ENCODE measurements at places on chromosomes 1 and 21.

GRCh38 chr1:55987491-55988249, 591.7 kb downstream of the PLPP3 start:
- DNase-seq: no peak

DNA sequence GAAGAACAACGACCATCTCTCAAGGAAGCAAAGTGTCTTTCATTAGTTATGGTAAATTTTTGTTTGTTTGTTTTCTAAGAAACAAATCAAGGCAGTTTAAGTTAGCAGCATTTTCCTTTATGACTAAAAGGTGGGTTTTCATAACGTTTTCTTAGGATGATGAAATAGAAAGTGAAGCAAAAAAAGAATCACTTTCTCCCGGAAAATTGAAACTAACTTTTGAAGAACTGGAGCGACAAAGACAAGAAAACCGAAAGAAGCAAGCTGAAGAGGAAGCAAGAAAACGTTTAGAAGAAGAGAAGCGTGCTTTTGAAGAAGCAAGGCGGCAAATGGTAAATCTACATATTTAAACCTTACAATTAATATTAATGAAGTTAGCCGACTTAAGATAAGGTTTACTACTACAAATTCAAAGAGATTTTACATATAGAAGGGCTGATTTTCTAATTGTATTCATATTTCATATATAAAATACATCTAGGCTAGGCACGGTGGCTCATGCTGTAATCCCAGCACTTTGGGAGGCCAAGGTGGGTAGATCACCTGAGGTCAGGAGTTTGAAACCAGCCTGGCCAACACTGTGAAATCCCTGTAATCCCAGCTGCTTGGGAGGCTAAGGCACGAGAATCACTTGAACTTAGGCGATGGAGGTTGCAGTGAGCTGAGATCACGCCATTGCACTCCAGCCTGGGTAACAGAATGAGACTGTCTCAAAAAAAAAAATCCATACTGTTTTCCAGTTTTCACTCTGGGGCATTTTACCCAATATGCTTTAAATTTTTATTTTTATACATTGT, 38.3 kb downstream of the NEXN start:
- no peak for DNase-seq

DNA sequence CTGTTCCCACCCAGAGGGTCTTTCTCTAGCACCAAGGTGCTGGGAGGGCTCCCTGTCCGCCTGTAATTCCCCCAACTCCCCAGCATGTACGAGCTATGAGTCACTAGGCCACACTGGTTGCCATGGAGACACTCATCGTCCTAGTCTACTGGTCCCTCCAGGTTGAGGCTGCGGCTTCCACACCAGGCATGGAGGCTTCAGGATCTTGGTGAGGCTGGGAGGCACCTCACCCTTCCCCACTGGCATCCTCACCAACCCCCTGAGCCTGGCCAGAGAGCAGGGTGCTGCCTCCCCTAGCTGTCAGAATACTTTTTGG, 75.6 kb upstream of the KAZN start:
- DNase-seq: no peak

GRCh38 chr1:233189526-233189925, 106.0 kb downstream of the PCNX2 start:
- DNase-seq: no peak

- no peak for DNase-seq
These were observed 115.9 kb upstream of the JUN start for GRCh38 chr1:58899587-58900271.

- DNase-seq: no peak
These were observed 2.3 kb upstream of the USP16 start for GRCh38 chr21:29022166-29022565.

GRCh38 chr1:180936110-180937011, 23.7 kb downstream of the KIAA1614 start:
- no peak for DNase-seq

DNA sequence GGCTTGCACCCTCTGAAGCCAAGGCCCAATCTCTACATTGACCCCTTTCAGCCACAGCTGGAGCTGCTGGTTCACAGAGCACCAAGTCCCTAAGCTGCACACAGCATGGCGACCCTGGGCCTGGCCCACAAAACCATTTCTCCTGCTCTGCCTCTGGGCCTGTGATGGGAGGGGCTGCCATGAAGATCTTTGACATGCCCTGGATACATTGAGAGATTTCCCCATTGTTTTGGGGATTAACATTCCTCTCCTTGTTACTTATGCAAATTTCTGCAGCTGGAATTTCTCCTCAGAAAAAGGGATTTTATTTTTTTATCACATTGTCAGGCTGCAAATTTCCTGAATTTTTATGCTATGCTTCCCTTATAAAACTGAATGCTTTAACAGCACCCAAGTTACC, 235.8 kb downstream of the COL11A1 start:
- DNase-seq: no peak

DNA sequence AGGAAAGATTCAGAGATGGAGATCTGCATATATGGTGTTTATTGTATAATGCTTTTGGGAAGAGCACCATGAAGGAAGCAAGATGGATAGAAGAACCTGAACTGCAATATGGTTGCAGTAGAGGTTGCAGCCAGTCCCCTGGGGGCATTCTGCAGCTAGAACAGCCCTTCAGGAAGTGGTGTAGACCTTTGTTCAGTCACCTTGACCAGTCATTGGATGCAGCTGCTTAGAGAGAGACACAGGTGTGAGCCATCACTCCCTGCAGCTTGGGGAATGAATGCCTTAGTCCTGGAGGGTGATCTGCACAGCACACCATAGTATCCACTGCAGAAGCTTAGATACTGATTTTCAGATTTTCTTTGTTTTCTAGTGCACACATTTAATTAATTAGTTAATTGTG, 42.3 kb downstream of the NEK7 start:
- DNase-seq: no peak

DNA sequence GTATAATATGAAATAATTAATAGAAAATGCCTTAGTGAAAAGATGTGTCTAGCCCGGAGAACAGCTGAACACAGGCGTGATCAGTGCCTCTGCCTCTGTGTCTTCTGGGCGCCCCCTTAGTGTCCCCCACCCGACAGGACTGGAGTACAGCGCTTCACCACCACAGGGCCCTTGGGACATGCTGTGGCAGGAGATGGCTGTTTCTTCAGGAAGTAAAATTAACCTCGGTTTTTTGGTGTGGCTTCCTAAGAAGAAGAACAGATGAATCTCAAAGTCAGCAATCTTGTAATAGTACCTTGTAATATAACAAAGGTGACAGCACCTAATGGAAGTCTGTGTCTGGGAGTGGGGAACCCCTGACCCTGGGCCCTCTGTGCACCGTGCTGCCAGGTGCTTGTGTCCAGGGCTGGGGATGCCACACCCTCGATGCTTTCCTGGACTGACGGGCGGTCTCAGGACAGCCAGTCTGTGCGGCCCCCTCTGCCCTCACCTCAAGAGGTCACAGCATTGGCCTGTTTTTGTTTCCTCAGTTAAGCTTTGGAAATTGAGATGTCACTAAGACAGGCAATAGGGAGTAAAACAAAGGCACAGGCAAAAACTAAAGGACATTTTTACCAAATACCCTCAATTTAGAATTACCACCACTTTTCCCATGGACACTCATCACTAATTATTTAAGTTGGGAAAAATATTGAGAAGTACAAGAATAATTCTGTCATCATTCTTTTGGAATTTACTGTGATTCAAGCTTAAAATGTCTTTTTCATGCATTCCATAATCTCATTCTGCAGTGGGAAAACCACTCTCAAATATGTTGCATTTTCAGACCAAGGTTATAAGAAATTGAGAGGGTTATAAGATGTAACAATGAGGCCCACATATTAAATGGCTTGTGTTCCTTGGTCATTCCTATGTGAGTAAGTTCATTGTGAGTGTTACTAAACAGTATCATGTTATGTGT, 79.3 kb downstream of the ADARB1 start:
- no peak for DNase-seq

DNA sequence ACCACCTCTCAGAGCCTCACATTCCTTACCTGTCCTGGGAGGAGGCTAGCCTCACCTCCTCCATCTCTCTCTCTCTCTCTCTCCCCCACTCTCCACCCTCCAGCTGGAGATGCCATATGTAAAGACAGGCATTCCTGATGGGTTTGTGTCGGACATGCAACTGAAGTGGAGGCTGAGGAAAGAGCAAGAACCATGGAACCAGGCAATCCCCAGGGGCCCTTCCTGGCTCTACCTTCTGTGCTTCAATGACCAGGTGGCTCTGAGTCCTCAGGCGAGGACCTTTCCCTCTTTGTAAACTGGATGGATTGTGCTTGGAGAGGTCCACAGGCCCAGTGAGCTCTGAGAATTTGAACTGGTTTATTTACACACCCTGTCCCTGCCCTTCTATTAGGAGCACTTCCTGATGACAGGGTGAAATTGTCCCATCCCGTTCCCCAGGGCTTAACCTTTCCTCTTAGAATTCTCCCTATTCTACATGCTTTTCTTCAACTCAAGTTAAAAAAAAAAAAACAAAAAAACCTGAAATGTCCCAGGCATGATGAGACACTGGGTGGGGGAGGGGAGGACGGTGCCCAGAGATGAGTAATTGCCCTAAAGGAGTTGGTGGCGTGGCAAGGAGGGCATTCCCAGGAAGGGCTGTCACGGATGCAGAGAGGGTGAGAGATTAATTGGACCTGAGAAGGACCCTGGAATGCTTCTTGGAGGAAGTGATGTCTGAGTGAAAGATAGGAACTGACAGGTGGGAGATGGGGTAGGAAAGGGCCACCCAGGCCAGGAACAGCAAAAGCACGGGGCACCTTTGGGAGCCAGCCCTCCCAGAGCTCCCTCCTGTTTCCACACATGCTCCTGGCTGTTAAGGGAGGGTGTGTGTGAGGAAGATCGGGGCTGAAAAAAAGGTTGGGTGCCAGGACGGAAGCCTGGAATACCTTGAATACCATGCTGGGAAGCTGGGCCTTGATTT, 50.2 kb upstream of the WASF2 start:
- no peak for DNase-seq

GRCh38 chr1:58929671-58930325, 146.0 kb upstream of the JUN start:
- DNase-seq: no peak

DNA sequence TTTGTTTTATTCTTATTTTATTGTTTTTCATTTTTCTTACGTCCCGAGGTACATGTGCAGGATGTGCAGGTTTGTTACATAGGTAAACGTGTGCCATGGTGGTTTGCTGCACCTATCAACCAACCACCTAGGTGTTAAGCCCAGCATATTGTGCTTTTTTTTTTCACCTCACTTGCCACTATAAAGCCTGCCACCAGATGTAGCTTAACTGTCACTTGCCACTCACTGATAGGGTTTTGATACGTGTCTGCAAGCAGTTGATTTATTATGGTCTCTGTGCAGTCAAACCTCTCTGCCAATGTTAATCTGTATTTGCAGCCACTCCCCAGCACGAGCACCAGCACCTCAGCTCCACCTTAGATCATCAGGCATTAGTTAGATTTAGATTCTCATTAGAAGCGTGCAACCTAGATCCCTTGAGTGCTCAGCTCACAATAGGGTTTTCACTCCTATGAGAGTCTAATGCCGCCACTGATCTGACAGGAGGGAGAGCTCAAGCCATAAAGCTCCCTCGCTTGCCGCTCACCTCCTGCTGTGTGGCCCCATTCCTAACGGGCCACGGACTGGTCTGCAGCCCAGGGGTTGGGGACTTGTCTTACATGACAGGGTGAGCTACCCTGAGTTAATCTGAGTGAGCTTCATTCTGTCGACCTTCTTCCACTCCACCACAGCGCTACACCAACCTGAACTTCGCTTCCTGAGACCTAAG, 17.9 kb upstream of the ABCG1 start:
- no peak for DNase-seq

- DNase-seq: no peak
These were observed 233.1 kb upstream of the USP24 start for GRCh38 chr1:55448261-55448660.

DNA sequence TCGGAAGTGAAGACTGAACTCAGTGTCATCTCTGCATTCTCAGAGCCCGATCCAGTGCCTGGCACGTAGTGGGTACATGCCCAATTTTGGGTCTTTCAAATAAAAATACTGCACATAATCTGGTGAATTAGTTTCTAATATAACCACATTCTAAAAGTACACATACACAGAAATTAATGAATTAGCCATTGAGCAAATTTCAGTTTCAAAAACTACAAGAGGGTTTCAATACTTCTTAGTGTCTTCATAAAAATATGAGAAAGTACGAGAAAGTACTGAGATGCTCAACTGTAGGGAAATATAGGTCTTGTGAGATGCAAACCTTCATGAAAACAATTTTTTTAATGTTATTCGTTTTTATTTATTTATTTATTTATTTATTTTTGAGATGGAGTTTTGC, 86.9 kb downstream of the SMYD2 start:
- DNase-seq: no peak

- DNase-seq: no peak
These were observed 24.5 kb upstream of the LRRC8C start for GRCh38 chr1:89608319-89608983.

DNA sequence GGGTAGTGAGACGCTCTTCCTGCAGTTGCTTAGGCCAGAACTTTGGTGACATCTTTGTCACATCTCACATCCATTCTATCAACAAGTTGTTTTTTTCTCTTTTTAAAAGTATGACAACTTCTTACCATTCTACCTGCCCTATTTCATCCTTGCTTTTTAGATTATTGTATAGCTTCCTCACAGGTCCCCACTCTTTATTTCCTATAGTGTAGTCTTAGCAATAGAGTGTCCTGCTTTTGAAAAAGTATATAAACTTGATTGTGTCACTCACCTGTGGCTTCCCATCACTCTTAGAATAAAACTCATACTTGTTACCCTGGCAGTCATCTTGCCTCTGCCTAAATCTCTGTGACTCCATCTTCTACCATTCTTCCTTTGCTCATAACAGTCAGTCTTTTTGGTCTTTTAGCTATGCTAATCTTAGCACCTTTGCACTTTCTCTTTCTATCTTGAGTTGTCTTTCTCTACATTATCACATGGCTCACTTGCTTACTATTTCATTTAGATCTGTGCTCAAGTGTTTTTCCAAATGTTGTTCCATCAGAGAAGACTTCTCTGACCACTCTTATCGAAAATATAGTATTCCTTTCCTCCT, 9.5 kb downstream of the CDC73 start:
- DNase-seq: no peak

DNA sequence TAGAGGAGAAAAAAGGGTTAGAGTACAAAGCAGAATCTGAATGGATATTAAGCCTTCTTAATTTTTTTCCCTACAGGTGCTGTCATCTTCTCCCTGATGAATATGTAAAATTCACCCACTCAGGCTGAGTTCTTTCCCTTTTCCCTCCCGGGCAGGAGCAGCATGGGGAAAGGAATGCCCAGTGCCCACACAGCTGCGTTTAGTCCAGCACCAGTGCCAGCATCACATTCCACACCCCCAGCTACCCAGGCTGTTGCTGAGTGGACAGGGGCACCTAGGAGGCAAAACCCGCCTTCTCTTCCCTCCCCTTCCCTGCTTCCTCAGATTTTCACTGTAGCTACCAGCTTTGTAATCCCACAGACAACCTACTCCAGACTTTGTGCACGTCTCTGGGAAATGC, 3.4 kb upstream of the CADM3 start:
- no peak for DNase-seq

- DNase-seq: no peak
These were observed 12.8 kb upstream of the RIPK4 start for GRCh38 chr21:41779659-41780058.

- DNase-seq: no peak
These were observed 26.8 kb downstream of the GORAB start for GRCh38 chr1:170558731-170559130.

GRCh38 chr21:35026617-35027562, 22.2 kb downstream of the RUNX1 start:
- DNase-seq: no peak
